ENCODE measurements at places on chromosomes 1 and 21.

GRCh38 chr1:245516284-245516759, 361.5 kb downstream of the KIF26B start:
- DNase-seq, result no peak

DNA sequence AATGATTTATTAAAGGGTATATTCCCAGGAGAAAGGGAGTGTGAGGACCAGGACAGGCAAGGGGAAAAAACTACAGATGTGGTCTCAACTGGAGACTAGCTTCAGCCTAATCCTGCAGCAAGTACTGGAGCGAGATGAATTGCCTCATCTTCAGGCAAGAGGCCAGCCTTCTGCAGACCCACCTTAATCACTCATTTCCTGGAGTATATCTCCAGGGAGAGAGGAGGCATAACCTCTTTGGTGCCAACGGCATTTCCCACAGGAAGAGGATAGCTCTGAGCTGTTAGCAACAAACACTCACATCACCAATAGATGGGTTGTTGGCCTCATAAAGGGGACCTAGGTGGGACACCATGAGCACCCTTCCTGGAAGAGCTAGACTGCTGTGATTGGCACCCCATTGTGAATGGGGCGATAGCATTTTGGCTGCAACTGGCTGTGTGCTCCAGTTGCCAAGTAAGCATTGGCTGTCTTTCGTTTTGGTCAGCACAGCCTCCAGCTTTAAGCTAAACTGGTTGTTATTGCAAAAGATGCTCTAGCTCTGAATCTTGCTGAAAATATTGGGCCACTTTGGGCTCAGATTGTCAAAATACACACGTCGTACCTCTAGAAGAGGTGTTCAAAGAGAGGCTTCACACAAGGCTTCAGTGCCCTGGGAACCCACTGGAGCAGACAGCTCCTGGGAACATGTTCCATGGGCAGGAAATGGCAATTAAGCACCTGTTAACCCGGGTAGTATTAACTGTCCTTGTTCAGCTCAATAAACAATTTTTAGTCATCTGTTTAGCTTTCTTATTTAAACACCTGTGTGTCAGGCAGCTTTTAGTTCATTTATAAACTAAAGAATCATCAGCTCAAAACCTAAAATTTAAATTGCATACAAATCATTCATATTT, 314.8 kb upstream of the C1orf87 start:
- DNase-seq, result no peak

DNA sequence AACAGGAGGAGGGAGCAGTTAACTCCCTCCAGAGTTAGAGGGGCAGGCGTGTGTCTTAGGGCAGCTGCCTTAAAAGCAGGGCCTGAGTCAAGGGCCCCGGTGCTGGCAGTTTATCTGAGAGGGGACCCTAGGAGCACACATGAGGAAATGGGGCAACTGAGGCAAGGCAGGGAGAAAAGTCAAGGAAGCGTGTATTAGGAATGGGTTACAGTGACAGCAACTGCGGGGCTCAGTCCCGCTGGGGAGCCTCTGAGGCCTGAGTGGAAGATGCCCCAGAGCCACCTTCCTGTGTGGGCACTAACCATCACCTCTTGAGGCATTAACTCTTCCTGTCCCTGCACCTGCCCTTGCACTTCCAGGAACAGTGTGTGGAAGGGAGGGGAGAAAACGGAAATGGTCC, 276.3 kb downstream of the MATN1 start:
- no peak for DNase-seq

GRCh38 chr1:158196461-158196860, 15.8 kb downstream of the CD1D start:
- DNase-seq, result no peak

DNA sequence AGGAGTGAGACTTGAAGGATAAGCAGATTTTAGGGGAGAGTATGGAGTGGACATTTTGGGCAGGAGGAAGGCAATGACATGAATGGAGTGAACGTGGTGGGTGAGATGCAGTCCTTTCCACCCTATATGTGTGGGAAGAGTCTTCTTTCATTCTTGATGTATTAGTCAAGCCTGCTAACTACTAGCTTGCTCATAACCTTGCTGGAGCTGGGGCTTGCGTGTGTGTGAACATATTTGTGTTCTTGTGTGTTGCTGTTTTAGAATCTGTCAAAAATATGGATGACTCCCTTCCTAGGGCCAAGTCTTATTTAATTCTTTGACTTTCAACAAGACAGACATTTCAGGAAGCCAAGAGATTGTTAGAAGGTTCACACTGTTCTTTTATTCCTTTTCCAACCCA, 132.7 kb downstream of the UCK2 start:
- no peak for DNase-seq

- DNase-seq, result no peak
These were observed 46.7 kb downstream of the PHC2 start for GRCh38 chr1:33384040-33384812.

DNA sequence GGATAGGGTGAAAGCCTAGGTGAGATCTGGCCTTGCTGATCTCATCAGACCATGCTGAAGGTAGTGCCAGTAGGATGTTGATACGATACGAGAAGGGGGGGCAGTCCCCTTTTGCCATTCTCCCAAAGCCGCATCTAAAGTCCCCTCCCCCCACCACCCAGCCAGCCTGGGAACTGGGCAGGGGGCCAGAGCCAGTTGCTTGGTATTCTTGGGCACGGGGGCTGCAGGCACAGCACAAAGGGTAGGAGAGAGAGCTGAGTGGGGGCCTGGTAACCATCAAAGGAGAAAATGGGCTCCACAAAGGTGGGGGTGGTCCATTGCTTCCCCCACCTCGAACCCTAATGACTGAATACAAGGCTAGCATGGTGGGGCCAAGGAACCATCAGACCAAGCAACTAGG, 5.4 kb downstream of the PEA15 start:
- no peak for DNase-seq

DNA sequence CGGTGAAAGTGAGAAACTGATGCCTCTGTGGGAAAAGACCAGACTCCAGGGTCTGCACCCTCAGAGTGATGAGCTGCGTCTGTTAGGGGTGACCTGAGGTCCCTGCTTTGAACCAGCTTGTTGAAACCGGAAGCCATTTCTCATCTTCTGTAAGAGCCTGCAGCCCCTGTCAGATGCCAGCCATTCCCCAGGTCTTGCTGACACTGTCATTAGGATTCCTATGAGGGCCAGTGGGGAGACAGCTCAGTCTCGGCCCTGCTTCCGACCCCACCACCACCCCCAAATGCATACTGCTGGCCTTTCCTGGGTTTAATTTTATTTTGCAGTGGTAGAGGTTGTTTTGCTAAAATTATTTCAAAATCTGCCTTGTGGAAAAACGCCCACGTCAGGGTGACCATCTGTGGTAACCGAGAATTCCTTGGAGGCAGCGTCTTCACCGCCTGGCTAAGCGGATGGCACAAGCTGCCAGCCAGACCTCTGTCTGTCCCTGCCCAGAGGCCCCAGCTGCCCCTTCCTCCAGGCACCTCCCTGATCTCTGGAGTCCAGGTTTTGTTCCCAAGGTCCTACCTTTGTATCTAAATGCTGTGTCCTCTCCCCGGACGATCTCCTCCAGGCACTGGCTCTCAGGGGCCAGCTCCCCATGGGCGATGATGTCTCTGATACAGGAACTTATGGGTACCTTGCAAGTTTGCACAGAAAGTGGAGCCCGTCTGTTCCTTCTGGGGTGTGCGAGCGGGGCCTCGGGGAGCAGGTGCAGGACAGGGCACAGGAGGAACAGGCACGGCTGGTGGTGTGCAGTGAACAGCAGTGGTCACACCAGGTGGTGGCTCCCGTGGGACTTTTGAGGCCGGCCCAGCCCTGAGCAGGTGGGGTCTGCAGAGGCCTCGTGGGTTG, 49.9 kb downstream of the PRKCZ start:
- DNase-seq, result no peak

- no peak for DNase-seq
These were observed 6.7 kb downstream of the C1QTNF12 start for GRCh38 chr1:1239614-1240347.

DNA sequence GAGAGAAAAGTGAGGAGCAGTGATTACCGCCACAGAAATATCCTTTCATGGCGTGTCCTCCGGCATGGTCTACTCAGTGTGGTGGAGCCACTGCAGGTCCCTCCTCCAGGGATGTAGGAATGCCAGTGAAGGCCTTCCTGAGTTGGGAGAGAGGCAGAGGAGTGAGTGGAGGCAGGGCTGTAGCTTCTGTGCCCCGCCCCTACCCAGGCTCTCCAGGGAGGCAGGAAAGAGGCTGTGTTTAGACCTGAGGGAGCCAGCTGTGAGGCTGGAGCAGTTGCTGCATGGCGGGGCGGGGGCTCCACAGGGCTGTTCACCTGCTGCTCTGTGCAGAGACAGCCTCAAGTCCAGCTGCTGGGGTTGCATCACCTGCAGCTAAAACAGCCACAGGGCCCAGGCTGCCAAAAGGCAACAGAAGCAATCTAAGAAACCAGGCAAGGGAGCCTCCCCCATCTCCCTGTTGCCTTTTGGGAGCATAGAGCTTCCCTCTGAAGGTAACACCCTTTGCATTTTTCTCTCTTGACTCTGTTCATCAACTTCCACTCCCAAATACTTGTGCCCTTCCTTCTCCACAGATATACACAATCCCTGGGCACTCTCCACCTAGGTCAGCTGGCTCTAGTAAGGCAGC, 801 bp upstream of the ANXA9 start:
- peak; percentile 88 for DNase-seq

GRCh38 chr1:237394281-237394680, 352.3 kb downstream of the RYR2 start:
- DNase-seq, result no peak

- peak; percentile 75 for DNase-seq
These were observed 12.7 kb upstream of the RAB4A start for GRCh38 chr1:229258031-229258756.
